ENCODE measurements at places on chromosomes 13 and 19.
A peak's percentile ranks its signal among the peaks of the same experiment; 100 is the strongest.

- DNase-seq: no peak
Observed at GRCh38 chr13:30307971-30308290, 580 bp upstream of the KATNAL1 start.

GRCh38 chr13:110135977-110136597 is 170.9 kb downstream of the COL4A1 start:
- DNase-seq: no peak

DNA sequence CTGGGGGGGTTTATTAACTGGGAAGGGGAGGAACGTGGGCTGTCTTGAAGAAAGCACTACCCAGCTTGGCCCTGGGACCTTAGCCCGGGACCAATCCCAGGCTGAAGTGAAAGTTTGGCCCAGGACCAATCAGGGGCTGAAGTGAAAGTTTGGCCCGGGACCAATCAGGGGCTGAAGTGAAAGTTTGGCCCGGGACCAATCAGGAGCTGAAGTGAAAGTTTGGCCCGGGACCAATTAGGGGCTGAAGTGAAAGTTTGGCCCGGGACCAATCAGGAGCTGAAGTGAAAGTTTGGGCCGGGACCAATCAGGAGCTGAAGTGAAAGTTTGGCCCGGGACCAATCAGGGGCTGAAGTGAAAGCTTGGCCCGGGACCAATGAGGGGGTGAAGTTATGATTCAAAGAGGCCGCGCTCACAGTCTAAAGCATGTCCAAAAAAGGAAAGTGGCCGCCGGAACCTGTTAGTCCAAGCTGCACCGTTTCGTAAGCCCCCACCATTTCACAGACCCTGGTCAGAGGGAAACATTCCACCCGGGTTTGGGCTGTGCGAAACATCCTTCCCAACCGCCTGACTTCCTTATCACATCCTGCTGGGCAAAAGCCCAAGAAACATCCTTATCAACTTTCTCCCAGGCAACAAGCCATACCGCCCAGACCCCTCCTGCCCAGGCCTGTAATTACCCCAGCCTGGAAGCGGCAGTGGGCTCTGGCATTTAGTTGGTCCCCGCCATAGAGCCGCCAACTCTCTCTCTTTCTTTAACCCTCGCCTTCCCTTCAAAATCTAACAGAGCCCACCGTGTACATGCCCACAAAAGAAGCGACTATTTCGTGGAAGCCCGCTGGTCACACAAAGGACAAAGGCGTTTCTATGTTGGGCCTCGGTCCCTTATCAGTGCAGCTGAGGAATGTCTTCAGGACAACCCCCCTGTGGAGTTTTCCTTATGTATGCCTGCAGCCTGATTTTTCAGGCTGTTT is 1.1 kb downstream of the ZNF850 start:
- peak; percentile 22 for DNase-seq

DNA sequence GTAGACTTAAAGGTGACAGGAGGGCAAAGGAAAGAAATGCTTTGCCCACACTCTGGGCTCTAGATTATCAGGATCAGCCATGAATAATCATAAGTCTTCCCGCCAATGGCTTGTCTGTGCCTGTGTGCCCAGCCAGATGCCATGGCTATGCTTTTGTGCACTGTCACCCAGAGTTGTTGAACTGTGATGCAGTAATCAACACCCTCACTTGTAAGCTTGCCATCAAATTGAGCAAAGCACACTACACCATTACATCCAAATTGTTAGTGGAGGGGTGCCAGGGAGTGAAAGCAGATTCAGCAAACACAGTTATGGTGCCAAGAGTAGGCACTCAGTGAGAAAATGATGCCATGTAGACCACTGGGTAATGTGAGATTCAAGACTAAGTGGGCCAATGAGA is 845.3 kb upstream of the MIR17HG start:
- DNase-seq: no peak

DNA sequence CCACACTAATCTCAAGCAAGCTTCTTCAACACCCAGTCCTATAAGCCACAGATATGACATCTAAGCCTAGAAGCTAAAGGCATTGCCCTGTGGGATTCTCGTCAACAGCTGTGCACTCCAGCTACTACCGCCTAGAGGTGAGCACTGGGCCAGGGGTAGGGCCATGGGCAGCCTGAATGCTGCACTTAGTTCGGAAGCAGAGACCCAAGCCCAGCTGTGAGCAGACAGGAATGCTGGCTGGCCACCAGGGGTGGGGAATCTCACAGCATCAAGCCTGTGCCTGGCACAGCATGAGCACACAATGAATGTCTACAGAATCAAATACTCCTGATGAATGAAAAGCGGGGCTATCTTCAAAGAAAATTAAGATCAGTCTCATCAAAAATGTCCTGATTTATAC is 167.5 kb upstream of the UBL3 start:
- no peak for DNase-seq

DNA sequence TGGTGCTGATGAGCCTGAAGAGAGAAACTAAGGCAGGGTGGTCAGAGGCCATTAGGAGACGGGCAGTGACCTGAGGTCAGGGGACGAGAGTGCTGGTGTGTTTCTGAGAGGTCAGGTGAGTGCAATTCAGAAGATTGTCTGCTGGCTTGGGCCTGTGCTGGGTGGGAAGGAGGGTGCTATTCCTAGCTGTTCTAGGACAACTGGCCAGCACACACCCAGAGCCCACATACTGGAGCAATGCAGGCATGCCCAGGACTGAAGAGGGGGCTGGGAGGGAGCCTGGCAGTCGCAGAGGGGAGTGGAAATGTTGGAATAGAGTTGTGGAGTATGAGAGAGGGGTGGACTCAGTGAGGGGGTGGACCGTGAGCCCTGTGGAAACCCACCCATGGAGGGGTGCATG is 16.5 kb downstream of the ARHGEF7 start:
- no peak for DNase-seq

DNA sequence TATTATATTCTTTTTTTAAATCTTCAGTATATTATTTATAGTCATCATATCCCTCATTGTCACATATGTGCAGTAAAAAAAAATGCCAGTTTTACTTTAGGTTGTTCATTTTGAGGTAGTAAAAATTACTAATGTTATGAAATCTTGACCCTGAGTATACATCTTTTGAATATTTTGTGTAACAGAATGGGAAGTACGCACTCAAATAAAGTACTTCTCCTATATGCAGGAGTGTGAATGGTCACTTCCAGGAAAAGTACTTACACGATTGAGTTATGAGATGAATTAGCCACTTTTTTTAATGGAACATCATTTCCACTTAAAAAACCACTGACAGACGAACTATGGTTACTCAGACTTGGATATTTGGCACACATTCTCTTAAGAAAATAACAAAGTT is 58.5 kb downstream of the C13orf42 start:
- DNase-seq: no peak

GRCh38 chr19:20186174-20186573 is 19.2 kb downstream of the ZNF486 start:
- DNase-seq: no peak

DNA sequence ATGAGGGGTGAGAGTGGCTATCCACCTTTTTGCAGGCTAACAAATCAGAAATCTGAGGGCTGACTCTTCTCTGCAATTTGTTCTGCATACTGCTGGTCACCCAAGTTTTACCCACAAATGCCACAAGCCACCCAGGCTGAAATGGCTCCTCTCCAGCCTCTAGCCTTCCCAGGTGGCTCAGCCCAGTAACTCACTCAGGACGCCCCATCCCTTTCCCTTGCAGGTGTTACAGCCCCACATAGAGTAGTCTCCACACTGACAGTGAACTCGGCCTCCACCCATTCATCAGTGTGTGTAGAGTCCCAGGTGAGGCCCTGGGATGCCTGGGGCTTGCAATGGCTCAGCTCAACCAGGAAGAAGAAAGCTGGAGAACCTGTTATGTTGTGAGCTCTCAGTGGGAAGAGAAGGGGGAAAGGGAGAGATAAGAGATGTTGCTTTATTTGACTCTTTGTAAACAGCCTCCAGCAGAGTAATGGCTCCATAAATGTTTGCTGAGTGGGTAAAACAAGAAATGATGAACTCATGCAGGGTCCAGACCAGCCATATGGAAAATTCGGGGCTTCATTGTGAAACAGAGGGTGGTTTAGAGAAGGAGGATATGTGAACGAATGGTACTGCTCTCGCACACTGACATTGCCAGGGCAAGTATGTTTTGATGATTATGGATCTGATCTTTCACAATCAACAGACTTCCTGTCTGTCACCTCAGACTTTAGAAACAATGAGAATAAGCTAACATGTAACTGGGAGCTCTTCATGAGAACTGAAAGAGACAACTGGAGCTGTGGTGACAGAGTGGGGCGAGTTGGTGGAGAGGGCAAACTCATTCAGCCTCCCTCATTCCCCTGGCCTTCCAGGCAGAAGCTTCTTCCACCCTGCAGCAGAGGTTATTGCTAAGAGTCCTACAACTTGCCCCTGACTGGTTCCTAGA is 74.2 kb upstream of the RFC3 start:
- peak; percentile 17 for DNase-seq

GRCh38 chr13:44504116-44504515 is 72.0 kb downstream of the TSC22D1 start:
- no peak for DNase-seq

DNA sequence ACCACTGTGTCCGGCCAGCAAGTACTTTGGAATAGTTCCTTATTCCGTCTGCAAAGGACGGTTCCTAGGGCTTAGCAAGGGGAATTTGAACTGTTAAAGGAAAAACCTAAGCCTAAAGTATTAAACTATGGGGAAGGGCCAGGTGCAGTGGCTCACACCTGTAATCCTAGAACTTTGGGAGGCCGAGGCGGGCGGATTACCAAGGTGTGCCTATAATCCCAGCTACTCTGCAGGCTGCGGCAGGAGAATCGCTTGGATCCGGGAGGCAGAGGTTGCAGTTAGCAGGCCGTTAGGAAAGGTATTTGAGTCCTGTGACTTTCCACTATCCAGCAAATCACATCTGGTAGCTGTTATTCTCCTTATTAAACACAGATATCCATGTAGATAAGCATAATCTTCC is 9.4 kb upstream of the RAB20 start:
- no peak for DNase-seq

- DNase-seq: no peak
Observed at GRCh38 chr13:79475569-79475968, 5.4 kb upstream of the NDFIP2 start.

DNA sequence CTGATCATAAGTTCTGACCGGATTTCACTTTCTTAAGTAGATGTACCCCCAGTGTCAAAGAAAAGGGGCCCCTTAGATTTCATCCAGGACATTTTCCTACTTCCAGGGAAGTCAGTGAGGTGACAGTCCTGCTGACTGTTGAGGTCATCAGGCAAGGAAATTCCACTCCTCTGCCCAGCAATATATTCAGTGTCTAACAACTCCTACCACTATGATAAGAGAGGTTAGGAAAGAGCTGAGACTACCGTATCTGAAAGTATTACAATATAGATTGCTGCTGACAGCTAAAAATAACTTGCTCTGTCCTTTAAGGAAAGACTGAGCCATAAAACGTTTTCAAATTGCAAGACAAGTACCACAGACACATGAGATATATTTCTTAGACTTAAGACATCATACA is 325.1 kb downstream of the EFNB2 start:
- no peak for DNase-seq

- no peak for DNase-seq
Observed at GRCh38 chr13:95360464-95361097, 59.3 kb upstream of the ABCC4 start.

GRCh38 chr13:51453959-51454703 is 1.3 kb upstream of the INTS6 start:
- DNase-seq: peak; percentile 53
